ENCODE measurements at places on chromosomes 12 and 14.

GRCh38 chr12:16349131-16349460, 1.7 kb downstream of the MGST1 start:
- no peak for DNase-seq

DNA sequence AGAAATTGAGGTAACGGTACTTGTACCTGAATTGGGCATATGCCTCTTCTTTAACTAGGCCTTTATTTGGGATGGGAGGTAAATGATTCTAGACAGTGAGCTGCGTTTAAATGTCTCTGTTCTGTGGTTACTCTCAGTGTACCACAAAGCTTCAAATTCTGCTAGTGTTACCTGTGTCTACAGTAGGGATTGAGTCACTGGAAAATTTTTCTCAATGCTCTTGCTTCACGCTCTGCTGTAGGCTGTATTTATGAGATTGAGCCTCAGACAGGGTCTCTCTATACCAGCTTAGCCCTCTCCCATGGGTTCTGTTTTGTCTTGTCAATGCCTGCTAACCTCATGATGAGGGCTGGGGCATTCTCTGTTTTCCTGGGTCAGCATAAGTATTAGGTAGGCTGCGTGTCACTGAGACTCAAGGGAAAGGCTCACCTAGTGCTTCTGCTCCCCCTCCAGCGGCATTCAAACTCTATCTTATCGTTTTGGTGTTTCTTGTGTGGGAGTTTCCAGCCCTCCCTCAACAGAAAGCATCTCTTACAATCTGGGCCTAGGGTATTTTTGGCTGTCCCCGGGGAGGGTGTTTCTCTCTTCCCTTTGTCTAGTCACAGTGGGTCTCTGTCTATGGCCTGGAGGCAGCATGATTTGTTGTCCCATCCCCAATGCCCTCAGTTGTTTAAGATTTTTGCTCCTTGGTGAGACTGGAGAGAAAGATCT, 285.8 kb downstream of the ADGRD1 start:
- no peak for DNase-seq

- DNase-seq = no peak
Observed at GRCh38 chr12:99370421-99371138, 277.0 kb upstream of the GARIN6 start.

DNA sequence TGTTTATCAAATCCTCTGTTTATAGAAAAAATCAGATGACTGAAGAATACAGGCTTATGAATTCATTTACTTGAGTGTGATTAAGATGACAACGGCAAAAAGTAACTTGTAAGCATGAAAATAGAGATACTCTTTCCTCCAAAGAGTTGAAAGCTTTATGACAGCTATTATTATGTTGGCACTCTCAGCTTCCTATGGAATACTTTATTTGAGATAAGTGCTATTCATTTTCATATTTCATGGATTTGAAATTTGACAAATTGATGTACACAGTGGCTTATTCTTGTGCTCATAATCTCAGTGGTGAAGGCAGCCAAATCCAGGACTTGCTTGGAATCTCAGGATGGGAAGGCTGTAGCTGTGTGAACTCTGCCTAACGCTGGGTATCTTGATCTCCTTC, 991.6 kb downstream of the GALC start:
- DNase-seq = no peak

DNA sequence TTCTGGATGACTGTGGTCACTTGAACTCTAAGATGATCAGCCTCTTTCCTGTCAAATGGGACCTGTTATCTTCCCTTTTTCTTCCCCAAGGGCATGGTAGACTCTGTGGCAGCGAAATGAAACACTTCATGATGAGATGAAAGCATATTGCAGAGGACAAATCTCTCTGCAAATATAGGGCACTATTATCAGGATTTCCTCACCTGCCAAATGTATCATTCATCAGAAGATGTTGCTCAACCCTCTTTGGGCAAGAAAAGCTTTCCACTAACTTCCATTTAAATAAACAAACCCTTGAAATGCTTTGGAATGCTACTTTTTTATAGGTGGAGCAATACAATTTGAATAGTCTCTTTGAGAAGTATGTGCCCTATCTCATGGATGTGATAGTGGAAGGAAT, 105.0 kb downstream of the DNAH10 start:
- no peak for DNase-seq

- peak; percentile 38 for DNase-seq
Observed at GRCh38 chr14:75301666-75302325, 23.2 kb downstream of the FOS start.

DNA sequence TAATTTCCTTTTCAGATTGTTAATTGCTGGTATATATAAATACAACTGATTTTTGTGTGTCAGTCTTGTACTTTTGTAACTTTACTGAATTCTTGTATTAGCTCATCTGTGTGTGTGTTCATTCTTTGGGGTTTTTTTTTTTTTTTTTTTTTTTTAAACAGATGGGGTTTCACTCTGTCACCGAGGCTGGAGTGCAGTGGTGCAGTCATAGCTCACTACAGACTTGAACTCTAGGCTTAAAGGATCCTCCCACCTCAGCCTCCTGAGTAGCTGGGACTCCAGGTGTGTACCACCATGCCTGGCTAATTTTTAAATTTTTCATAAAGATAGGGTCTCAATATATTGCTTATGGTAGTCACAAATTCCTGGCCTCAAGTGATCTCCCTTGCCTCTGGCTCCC, 68.0 kb downstream of the WNK1 start:
- DNase-seq = no peak

DNA sequence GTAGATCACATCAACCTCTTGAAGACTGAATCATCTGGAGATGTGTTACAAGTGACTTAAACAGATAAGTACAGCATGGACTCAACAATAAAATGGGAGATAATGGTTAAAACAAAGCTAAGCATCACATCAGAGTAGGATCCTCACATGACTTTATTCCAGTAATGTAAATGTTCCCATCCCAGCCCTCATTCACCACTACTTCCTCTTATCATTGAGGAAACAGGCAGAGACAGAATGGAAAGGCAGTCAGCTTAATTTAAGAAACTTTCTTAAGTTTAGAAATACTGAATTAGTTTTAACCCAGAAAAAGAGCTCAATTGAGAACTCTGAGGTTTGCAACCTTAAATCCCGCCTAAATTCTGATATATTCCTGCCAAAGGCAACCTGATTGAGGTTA, 1.2 kb upstream of the ALG10 start:
- DNase-seq = no peak

DNA sequence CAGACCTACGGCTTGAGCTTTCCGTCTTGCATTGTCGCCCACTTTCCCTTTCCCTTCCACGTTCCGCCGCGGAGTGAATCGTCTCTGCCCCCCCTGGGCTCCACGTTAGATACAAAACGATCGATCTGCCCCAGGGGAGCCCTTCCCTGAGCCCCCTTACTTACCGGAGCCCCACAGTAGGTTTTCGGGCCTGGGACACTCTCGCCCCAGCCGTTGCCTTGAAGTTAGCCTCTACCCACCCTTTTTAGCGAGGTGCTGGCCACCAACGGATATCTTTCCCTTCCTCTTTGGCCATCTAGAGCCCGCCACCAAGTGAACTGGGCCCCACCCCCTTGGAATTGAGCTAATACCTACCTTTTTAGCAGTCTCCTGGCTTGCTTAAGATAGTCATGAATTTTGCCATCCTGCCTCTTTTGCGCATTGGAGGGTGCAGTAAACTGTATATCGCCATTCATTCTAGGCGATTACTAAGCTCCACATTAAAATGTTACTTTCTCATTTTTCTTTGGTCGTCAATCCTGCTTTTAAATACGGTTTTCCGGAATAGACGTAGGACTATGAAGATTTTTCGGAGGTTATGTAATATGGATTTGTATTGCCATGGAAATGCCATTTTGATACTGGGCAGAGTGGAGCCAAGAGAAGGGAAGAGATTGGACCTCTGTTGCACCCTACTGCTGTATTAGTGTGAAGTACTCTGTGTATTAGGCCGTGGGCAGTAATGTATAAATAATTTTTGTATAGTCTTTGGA, 764 bp downstream of the RBM25 start:
- DNase-seq = no peak

GRCh38 chr12:109439181-109439580, 37.9 kb downstream of the KCTD10 start:
- DNase-seq = no peak
